ENCODE measurements at places on chromosomes 7 and 10.

DNA sequence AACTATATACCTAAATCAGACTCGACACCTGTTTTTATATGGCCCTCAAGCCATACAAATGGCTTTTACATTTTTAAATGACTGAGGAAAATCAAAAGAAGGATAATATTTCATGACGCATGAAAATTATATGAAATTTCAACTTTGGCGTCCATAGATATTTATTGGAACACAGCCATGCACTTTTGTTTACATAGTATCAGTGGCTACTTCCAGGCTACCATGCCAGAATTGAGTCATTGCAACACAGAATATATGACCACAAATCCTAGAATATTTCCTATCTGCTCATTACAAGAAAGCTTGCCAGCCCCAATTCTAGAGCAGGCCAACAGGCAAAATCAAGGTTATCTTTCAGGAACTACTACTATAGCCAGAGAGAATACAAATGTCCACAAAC is 29.3 kb downstream of the AFAP1L2 start:
- no peak for DNase-seq

- DNase-seq: peak; percentile 47
Measured at GRCh38 chr7:46352004-46352954, 431.2 kb upstream of the IGFBP3 start.

DNA sequence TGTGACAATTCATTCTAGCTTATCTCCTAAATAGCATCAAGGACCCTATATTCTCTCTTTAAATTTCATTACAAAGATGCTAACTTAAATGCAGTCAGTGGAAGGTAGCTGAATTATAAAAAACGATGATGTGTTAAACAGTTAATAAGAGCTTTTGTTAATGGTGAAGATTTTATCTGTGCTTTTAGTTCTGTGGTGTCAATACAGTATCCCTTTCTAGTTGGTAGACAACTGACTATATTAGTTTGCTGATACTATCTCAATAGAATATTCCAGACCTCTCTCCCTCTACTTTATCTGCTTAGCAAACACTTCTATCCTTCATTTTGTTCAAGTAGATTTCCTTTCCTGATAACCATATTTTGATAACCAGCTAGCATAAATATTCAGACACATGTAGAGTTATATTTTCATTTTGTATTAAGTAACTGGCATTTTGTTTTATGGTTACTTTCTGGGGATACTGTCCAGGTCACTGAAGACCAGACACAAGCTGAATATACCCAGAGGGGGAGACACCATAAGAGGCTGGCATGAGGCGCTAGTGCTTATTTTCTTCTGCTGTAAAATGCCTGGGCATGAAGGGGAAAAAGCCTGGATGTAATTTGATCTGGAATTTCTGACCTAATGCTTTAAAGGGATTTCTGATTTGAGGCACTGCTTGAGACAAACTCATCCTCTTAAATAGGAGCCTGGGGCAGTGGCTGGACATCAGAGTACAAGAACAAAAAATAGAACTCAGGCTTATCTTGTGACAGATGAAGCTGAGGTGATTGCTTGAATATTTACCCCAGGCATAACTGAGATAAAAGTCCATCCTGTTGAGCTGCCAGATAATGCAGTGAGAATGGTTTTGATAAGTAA is 197.5 kb downstream of the MALRD1 start:
- no peak for DNase-seq

- no peak for DNase-seq
Measured at GRCh38 chr10:120667276-120667675, 183.9 kb upstream of the WDR11 start.

- no peak for DNase-seq
Measured at GRCh38 chr10:79239275-79239779, 107.9 kb upstream of the PPIF start.

GRCh38 chr7:70645279-70645678 is 486.7 kb upstream of the GALNT17 start:
- DNase-seq: no peak

GRCh38 chr10:10235003-10235402 is 782.7 kb upstream of the CELF2 start:
- DNase-seq: no peak

DNA sequence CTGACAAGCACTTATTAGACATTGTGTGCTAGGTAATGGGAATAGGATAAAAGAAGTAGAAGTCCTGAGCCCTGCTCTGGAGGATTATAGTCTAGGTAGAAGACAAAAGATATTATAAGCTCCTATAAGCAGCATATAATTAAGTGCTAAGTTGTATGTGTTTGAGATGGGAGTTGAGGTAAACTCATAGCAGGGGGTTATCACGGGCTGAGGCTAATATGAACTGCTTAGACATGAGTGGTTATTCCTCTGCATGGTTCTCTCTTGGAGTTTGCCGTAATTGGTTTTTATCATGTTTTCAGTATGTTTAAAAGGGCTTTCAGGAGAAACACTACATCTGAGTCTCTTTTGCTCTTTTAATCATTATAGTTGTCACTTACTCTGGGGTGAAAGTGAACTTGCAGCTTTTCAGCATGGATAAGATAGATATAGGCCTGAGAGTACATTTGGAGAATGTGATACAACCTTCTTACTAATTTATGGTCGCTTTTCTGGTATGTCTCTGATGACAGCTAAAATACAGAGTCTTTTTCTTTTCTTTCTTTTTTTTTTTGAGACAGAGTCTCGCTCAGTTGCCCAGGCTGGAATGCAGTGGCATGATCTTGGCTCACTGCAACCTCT is 39.0 kb downstream of the SMNDC1 start:
- no peak for DNase-seq

DNA sequence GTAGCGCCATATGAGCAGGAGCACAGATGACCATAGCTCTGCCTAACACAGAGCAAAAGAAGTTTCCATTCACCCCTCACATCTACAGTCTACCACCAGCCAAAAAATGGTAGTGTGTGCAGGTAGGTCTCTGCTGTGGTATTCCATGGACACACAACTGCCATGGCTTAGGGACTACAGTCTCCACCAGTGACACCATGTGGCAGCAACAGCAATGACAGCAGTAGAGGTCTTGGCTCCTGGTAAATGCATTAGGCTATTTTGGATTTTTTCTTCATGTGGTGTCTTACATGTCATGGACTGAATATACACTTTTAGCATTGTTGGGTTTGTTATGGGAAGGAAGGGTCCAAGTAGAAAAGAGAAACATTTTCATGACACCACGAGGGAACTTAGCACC is 70.1 kb upstream of the CABCOCO1 start:
- no peak for DNase-seq

GRCh38 chr10:97278491-97278989 is 13.9 kb downstream of the ARHGAP19 start:
- no peak for DNase-seq

DNA sequence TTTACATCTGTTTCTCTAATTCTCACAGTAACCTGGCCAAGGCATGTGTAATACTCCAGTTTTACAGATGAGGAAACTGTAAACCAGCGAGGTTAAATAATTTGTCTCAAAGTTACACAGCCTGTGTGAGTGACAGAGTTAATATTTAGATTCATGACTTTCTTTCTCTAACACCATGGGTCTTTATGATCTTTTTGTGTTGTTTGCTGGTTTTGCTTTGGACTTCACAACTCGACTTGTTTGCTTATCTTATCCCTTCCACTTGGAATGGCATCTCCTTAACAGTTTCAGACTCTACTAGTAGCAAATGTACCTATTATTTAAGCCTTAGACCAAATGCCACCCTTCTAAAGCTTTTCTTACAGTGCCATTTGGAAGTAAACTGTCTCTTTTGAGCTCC is 34.4 kb downstream of the MXI1 start:
- DNase-seq: no peak

GRCh38 chr10:77392851-77393250 is 244.8 kb downstream of the KCNMA1 start:
- DNase-seq: no peak

GRCh38 chr7:129501760-129502707 is at the start of gene SMKR1:
Gene SMKR1, plus strand, starts transcription at chr7:129502531. Its CDS starts 294 bp downstream, at chr7:129502825.
- no peak for DNase-seq

DNA sequence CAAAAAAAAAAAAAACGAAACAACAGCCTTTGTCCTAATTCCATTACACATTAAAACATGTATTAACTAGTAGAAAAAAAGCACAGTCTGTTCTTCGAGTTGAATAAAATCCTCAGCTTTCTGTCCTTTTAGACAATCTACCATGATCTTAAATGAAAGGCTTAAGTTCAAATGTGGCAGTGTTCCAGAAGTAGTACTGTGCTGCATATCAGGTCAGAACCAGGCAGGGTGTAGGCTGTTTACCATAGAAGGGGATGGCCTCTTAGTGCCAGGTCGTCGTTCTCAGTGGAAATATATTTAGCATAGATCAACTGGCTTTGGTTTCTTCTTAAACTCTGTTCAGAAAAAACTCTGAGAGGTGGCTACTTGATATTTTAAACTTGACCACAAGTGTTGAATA is 612.0 kb downstream of the CNTNAP2 start:
- no peak for DNase-seq

DNA sequence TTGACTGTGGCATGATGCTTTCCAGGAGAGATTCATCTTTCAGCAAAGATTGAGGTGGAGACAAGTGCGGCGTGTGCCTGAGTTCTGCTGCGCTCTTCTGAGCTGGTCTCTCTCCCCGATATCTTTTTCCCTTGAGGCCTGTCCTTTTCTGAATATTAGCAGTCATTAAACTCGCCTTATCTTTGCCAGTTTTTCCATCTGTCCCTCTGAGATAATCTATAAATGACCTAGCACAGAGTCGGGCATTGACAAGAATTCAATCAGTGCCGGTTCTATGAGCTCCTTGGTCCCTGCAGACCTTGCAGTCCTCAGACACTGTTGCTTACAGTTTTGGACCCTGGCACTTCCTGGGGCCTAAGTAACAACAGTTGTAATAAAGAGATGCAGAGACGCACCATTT is 89.7 kb upstream of the IKZF1 start:
- DNase-seq: no peak

GRCh38 chr10:83076443-83076842 is 1062.9 kb upstream of the GHITM start:
- DNase-seq: no peak

Measured in iPS DF 6.9 (cell line).